Daoy (cell line): ENCODE measurements at places on chromosomes 5 and 9. TPM values are rescaled to one million over a fixed set of nuclear protein-coding genes. Genes with fewer than 3 reads are reported as not detected.

- peak; percentile 42 for DNase-seq
Observed at GRCh38 chr5:128536254-128537220, 1.5 kb downstream of the FBN2 start.

DNA sequence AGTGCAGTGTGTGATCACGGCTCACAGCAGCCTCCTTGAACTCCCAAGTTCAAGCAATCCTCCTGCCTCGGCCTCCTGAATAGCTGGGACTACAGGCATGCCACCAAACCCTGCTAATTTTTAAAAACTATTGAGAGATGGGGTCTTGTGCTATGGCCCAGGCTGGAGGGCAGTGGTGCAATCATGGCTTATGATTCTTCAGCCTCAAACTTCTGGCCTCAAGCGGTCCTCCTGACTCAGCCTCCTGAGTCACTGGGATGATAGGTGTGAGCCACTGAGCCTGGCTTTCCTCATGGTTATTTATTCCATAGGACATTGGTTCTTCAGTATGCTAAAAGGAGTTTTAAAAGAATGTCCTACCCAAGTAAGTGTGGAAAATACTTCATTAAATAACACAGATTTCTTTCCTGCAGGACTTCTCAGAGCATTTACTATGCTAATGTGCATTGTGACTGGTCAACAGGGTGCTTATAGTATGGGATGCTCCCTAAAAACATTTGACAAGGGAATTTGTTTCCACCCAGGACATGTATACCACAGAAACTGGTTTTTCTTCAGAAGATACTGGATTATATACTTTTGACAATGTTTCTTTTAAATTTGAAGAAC, 11.2 kb upstream of the NCS1 start:
- DNase-seq = no peak

- no peak for DNase-seq
Observed at GRCh38 chr5:112293587-112293986, 125.5 kb downstream of the EPB41L4A start.

DNA sequence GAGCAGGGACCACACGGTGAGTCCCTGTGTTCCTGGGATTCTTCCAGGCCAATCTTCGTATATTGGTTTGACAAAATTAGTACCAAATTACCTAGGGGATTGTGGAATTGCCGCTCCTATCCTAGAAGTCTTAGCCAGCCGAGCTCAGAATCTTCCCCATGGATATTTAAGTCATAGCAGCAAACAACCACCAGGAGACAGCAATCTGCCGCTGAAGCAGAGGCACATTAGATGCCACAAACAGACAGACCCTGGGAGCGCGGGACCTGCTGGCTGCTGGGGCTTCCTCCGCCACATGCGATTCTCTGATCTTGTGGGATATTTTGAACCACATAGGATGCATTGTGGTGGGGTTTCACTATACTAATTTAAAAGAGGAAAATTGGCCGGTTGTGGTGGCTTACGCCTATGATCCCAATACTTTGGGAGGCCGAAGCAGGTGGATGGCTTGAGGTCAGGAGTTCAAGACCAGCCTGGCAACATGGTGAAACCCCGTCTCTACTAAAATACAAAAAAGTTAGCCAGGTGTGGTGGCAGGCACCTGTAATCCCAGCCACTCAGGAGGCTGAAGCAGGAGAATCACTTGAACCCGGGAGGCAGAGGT, 31.7 kb upstream of the ZBTB43 start:
- DNase-seq = peak; percentile 53

- DNase-seq = no peak
Observed at GRCh38 chr9:70441622-70442021, 27.2 kb upstream of the KLF9 start.

TEX48 gene
- not detected in 2 replicates for total RNA-seq

PCDHA8 gene
- total RNA-seq = 0.06 TPM in 1 of 2 replicates, not detected in the other

SURF4 gene
- 477 and 493 TPM in 2 replicates for total RNA-seq

PCDHB14 gene
- total RNA-seq = 1.0 and 1.5 TPM in 2 replicates
